ENCODE measurements at places on chromosomes 1 and 21. TPM values are rescaled to one million over a fixed set of nuclear protein-coding genes. Genes with fewer than 3 reads are reported as not detected.

DNA sequence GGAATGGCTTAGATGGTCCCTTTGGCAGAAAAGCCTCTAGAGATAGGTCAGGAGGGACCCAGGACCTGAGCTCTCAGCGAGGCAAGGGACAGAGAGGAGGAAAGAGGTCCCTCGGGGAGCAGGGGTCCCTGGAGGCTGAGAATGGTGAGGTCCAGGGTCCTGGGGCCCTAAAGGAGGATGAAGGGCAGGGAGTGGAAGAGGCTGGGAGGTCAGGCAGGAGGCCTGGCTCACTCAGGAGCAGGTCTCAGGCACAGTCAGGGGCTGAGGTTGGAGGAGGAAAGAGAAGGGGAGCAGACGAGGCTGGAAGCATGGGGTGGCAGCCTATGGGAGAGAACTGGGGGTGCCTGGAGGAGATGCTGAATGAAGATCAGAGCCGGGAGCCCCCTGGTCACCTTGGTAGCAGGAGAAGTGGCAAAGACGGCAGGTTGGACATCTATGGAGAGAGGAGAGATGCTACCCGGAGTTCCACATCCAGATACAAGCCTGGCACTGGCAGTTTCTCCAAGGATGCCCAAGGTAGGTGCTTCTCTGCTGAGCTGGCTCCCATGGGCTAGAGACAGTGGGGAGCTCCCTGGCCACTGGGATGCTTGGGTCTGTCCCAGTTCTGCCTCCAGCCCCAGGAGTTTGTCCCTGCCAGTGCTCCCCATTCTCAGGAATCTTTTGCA, 22.6 kb downstream of the IGFN1 start:
- no peak overlapping the region for H3K4me3 ChIP-seq
- DNase-seq = peak; percentile 11
- no peaks in the 10 kb centered on the region for H3K27me3 ChIP-seq
- H3K27ac ChIP-seq = no peak overlapping the region

GRCh38 chr1:185238447-185238846, 78.6 kb downstream of the IVNS1ABP start:
- no peaks in the 10 kb centered on the region for H3K36me3 ChIP-seq
- H3K4me1 ChIP-seq = no peaks in the 10 kb centered on the region
- H3K27ac ChIP-seq = no peak overlapping the region
- no peak for DNase-seq
- no peaks in the 10 kb centered on the region for H3K27me3 ChIP-seq
- no peak overlapping the region for H3K4me3 ChIP-seq

DNA sequence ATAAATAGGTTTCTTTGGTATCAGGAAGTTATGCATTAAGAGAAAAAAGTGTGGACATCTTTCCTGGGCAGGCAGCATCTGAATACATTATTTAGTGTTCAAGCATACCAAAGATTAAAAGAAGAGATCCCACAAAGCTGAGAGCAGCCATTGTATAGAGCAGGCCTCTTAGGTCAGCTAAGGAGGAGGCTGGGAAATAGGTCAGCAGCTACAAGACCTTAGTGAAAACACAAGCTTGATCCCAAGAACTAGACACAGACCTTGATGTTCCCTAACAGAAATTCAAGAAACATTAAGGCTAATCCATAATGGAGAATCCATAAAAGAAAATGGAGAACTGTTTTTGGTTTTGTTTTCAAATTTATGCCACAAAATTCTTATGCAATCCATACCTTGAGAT, 135.3 kb upstream of the DPT start:
- no peaks in the 10 kb centered on the region for H3K4me1 ChIP-seq
- DNase-seq = no peak

- H3K27me3 ChIP-seq = no peaks in the 10 kb centered on the region
- no peak overlapping the region for H3K4me3 ChIP-seq
- no peak for DNase-seq
- H3K36me3 ChIP-seq = no peaks in the 10 kb centered on the region
- H3K27ac ChIP-seq = no peak overlapping the region
Measured at GRCh38 chr1:236396665-236397043, 2.6 kb downstream of the EDARADD start.

DNA sequence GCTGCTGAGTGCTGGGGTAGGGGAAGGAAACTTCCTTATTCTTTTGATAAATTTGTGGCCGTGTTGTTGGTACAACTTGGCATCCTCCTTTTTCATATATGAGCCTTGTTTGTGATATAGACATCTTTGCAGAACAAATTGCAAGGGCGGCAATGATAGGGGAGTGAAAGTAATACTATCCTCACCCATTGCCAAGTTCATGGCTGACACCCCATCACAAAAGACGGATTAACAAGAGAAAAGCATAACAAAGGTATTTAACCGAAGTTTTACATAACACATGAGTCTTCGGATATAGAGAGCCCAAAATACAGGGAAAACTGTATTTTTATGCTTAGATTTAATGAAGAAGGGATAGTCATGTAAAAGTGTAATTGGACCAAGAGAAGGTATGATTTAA, 86.3 kb upstream of the TMPRSS2 start:
- no peaks in the 10 kb centered on the region for H3K36me3 ChIP-seq
- H3K4me1 ChIP-seq = no peaks in the 10 kb centered on the region
- H3K27ac ChIP-seq = no peak overlapping the region

The TNFRSF8 gene
- total RNA-seq = 1.7 TPM

The S100A3 gene
- not detected for total RNA-seq

DNA sequence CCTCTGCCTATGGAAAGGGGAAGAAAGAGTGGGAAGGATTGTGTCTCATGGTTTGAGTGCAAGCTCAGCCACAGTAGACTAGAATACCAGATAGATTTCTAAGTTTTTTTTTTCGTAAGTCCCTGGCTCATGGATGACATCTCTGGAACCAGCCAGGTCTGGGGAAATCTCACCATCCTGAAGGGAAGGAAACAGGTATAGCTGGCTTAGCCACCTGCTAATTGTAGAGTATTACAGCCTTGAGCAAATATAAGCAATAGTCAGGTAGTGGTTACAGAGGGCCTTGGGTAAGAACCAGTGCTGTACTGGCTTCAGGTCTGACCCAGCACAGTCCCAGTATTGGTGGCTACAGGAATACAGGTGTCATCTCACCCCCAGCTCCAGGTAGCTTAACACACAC, 500.9 kb upstream of the PRMT6 start:
- no peaks in the 10 kb centered on the region for H3K36me3 ChIP-seq
- no peaks in the 10 kb centered on the region for H3K27me3 ChIP-seq
- no peaks in the 10 kb centered on the region for H3K4me1 ChIP-seq
- H3K27ac ChIP-seq = no peak overlapping the region
- H3K4me3 ChIP-seq = no peak overlapping the region
- no peak for DNase-seq

DNA sequence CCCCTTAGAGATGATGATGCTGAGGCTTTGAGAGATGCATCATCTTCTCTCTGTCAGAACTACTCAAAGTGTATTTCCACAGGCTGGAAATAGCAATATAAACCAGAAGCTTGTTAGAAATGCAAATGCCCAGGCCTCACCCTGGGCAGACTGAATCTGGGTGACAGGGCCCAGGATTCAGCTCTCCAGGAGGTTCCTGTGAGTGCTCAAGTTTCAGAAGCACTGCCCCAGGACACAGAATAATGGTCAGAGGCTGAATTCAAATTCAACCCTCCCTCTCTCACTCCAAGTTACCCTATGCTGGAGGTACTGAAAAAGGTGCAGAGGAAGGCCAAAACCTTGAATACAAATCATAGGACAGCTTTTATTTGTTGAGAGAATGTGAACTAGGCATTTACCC, 98.5 kb upstream of the NGF start:
- no peak overlapping the region for H3K4me3 ChIP-seq
- no peak for DNase-seq
- no peak overlapping the region for H3K27ac ChIP-seq
- H3K36me3 ChIP-seq = no peaks in the 10 kb centered on the region

The FCRL5 gene
- 0.23 TPM for total RNA-seq

- H3K27ac ChIP-seq = no peak overlapping the region
- H3K4me3 ChIP-seq = no peak overlapping the region
- H3K4me1 ChIP-seq = no peaks in the 10 kb centered on the region
- no peak for DNase-seq
- no peaks in the 10 kb centered on the region for H3K27me3 ChIP-seq
Measured at GRCh38 chr1:224175617-224176016, 7.4 kb upstream of the DEGS1 start.

The SPRR2B gene
- not detected for total RNA-seq

The LZIC gene
- total RNA-seq = 21.9 TPM

DNA sequence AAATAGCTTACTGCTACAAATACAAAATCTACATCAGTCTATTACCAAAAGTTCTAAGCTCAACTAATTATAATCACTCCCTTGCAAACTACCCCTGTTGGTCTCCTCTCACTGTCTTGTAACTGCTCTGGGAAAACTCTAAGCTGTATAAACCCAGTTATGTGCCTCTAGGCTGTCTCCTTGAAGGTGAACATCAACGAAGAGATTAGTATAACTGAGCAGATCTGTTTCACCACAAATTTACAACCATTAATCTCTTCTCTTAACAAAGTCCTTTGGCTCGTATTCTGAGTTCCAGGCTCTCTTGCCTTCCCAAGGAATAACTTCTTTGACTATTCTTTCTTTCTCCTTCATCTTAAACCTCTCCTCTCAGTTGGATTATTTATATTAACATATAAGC, 84.4 kb upstream of the PRMT6 start:
- H3K27ac ChIP-seq = no peak overlapping the region
- H3K4me1 ChIP-seq = no peaks in the 10 kb centered on the region
- H3K27me3 ChIP-seq = no peaks in the 10 kb centered on the region
- no peaks in the 10 kb centered on the region for H3K36me3 ChIP-seq

GRCh38 chr1:183911285-183911684, 106.4 kb downstream of the RGL1 start:
- DNase-seq = no peak
- H3K4me3 ChIP-seq = no peak overlapping the region
- H3K4me1 ChIP-seq = peaks cover 7% of the 10 kb centered on the region
- H3K27ac ChIP-seq = no peak overlapping the region

- H3K4me3 ChIP-seq = peak overlapping the region; percentile 36
- H3K36me3 ChIP-seq = no peaks in the 10 kb centered on the region
- no peaks in the 10 kb centered on the region for H3K27me3 ChIP-seq
- H3K27ac ChIP-seq = peak overlapping the region; percentile 91
Measured at GRCh38 chr1:21334214-21335087, 44.2 kb upstream of the ECE1 start.

The FAM167B gene
- 0.54 TPM for total RNA-seq

GRCh38 chr1:203630697-203631096, 4.1 kb downstream of the ATP2B4 start:
- H3K27me3 ChIP-seq = no peaks in the 10 kb centered on the region
- H3K4me3 ChIP-seq = no peak overlapping the region
- H3K27ac ChIP-seq = peak overlapping the region; percentile 79

The PRKAA2 gene
- total RNA-seq = not detected

The LENEP gene
- not detected for total RNA-seq

GRCh38 chr21:44459712-44460440, 4.6 kb downstream of the LRRC3 start:
- no peak overlapping the region for H3K4me3 ChIP-seq
- H3K4me1 ChIP-seq = peaks cover 10% of the 10 kb centered on the region
- no peak overlapping the region for H3K27ac ChIP-seq
- no peaks in the 10 kb centered on the region for H3K27me3 ChIP-seq
- DNase-seq = no peak
- H3K36me3 ChIP-seq = no peaks in the 10 kb centered on the region

DNA sequence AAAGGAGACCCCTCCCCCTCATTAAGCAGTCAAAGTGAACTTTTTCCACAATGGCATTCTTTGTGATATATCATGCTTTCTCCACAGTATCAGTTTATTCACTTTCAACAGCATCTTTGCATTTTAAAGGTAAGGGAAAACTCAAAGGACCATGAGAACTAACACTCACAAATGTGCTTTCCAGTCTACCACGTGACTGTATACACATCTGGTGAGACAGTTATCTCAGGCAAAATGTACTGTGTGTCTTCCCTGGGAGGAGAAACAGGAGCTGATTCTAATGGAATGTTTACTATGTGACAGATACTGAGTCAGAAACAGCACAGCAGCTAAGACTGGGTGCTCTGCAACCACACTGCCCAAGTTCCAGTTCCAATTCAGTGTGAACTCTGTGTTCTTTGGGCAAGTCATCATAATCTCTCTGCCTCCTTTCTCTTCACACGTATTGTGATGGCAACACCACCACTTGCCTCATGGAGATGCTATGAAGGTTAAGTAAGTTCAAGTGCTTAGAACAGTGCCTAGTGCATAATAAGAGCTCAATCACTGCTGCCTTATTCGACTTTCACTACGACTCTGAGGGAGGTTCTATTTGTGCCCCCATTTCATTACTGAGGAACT, 79.0 kb downstream of the SLC45A1 start:
- no peak overlapping the region for H3K4me3 ChIP-seq
- no peak overlapping the region for H3K27ac ChIP-seq
- peaks cover 28% of the 10 kb centered on the region for H3K4me1 ChIP-seq
- no peaks in the 10 kb centered on the region for H3K27me3 ChIP-seq
- DNase-seq = peak; percentile 49

The IFI44 gene
- 35.5 TPM for total RNA-seq

The MAD2L2 gene
- total RNA-seq = 66.0 TPM

- no peak overlapping the region for H3K4me3 ChIP-seq
- peak overlapping the region; percentile 21 for H3K27ac ChIP-seq
- no peaks in the 10 kb centered on the region for H3K4me1 ChIP-seq
- no peaks in the 10 kb centered on the region for H3K36me3 ChIP-seq
- DNase-seq = no peak
- no peaks in the 10 kb centered on the region for H3K27me3 ChIP-seq
Measured at GRCh38 chr1:193593147-193593885, 406.9 kb upstream of the B3GALT2 start.

The CTTNBP2NL gene
- 0.15 TPM for total RNA-seq

DNA sequence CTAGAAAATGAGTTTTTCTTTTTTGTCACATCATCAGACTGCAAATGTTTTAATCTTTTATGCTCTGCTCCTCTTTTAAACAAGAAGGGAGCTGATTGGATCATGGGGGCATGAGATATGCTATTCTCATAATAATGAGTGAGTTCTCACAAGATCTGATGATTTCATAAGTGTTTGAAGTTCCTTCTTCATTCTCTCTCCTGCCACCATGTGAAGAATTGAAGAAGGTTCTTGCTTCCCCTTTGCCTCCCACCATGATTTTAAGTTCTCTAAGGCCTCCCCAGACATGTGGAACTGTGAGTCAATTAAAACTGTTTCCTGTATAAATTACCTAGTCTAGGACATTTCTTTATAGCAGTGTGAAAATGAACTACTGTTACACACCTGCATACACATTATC, 218.2 kb downstream of the NRIP1 start:
- DNase-seq = no peak
- no peaks in the 10 kb centered on the region for H3K27me3 ChIP-seq
- no peak overlapping the region for H3K4me3 ChIP-seq
- no peak overlapping the region for H3K27ac ChIP-seq

The LRRC3 gene
- total RNA-seq = 0.38 TPM

The DFFB gene
- total RNA-seq = 18.3 TPM

The PYHIN1 gene
- 313 TPM for total RNA-seq

Measured in natural killer cell (primary cell).